ENCODE measurements at places on chromosomes 7 and 10.
A peak's percentile ranks its signal among the peaks of the same experiment; 100 is the strongest.

GRCh38 chr10:93272884-93273675 is 199.4 kb downstream of the CYP26A1 start:
- no peak for DNase-seq

GRCh38 chr7:10101351-10101750 is 872.3 kb upstream of the PHF14 start:
- no peak for DNase-seq

DNA sequence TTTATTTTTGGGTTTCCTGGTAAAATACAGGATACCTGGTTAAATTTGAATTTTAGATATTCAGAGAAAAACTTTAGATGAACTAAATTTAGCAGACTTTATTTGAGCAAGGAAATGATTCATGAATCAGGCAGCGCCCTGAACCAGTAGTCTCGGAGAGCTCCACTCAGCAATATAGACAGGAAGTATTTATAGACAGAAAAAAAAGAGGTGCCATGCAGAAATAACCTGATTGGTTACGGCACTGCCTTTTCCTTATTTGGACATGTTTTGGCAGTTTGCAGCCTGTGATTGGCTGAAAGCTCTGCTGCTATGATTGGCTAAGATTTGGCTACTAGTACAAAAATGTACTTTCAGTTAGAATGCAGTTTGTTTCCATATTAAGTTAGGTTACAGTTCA is 198.3 kb upstream of the DKK1 start:
- no peak for DNase-seq

- DNase-seq = no peak
Observed at GRCh38 chr10:96124230-96125141, 5.6 kb upstream of the ZNF518A start.

DNA sequence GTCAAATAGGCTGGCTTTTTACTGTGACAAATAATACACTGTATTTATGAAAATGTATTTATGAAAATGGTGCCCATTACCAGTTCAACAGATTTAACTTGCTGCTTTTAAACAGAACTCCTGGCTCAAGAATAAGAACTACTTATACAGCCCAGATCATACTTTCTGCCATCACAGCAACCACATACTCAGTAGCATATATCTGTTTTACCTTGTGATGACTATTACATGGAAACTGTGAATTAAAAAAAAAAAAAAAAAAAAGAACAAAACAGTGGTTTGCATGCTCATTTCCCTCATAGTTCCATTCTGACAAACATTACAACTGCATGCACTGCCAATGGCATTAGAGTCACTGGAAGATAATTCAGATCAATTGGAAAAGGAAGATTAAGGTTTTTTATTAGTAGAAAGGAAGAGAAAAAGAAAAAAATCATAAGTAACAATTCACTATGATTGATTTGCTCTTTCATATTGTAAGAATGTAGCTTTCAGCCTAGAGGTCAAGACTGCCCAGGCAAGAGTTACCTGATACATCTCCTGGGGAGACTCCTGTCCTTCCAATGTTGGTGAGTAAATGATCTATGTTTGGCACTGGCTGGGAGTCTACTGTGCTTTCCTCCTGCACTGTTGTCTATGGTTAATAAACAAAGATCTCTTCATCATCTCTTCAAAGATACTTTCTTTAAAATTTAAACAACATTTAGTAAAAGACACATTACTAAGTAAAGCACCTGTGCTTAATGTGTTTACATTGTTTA is 132.8 kb downstream of the ARHGAP21 start:
- DNase-seq = no peak

DNA sequence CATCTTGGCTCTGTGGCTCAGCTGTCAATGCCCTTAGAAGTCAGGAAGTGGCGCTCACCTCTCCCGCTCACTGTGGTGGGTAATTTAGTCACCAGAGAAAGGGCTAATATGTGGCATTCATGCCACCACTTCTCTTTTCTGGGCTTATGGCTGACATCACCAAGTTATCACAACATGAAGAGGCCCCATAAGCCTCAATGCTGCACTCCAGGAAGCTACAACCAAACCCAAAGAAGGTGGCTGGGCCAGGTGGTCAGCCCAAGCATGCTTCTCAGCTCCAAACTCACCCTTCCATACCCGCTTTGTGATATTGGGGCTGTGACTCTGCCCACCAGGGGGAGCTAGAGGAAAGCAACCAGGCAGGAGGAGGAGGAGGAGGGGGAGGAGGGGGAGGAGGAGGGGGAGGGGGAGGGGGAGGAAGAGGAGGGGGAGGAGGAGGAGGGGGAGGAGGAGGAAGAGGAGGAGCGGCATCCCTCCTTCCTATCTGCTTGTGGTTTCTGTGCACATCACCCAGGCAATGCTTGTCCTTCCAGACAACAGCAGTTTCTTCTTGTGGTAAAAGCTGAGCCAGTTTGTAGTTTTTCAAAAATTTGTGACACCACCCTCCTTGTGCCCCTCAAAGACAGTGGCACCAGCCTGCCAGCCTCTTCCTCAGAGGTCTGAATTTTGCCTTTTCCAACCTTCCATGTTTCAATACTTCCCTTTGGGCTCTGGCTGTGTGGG is 42.1 kb downstream of the CYP26A1 start:
- DNase-seq = no peak

DNA sequence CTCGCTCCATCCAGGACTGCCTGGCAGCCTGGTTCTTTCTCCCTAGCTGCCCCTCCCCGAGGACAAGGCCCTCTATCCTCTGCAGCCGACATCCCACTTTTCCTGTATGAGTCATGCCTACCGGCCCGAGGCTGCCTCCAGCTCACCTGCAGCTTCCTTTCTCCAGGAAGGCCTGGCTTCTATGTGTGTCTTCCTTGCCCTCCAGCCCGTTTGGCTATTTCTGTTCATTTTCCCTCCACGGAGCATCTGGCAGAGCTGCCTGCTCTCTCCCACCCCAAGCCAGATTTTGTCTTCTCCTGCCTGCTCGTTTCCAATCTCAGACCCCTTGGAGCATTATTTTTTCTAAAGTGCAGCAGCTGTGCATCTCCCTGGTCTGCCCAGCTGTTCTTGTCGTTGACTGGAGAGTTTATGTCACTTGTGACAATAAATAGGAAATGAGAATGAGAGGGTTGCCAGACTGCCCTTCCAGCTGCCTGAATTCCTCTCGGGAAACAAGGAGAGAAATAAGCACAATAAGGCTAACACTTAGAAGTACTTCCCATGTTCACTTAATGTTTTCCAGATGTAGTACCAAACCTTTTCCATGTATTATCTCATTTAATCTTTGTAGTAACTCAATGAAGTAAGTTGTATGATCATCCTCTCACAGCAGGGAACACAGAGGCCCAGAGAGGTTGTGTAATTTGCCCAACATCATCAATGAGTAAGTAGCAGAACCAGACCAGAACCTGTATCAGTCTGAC is 19.7 kb downstream of the UBTD1 start:
- no peak for DNase-seq

DNA sequence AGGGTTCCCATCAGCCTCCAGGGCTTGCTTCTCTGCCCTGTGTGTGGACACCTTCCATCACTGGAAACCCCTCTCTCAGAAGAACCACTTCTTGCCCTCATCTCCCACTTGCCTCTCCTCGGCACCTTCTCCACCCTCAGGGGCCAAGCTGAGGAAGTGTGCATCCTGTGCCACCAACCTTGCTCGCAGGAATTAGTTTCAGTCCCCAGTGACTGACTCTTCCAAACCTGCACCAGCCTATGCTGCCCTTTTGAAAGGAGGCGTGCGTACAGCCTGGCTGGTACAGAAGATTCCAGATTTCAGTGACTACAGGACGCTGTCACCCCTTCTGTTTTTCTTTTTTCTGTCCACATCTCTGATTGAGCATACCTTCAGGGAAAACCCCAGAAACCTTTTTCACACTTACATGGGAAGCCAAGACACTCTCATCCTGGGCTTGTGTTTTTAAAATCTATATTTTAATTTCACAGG is 67.1 kb downstream of the IKZF1 start:
- no peak for DNase-seq

DNA sequence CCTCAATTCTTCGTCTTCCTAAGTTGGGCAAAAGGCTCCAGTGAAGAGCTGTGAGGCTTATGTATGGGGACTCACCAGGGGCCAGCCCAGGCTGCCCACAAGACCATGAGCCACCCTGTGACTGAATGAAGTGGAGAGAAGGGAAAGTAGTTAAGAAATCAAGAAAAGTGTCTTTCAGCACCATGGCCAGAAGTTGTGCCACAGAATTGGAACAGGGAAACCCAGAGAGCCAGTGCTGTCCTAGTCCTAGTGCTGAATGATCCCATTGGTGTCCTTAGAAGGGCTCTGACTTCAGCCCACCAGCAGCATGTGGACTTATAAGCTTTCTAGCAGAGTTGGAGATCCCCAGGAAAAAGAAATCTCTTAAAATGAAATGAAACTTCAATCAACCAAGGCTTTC is 37.0 kb upstream of the CCSER2 start:
- no peak for DNase-seq

- no peak for DNase-seq
Observed at GRCh38 chr7:131111081-131111576, 216.5 kb upstream of the MKLN1 start.

GRCh38 chr10:110698340-110698739 is 54.2 kb downstream of the RBM20 start:
- DNase-seq = no peak

- no peak for DNase-seq
Observed at GRCh38 chr10:102230861-102231356, 4.8 kb downstream of the ELOVL3 start.

GRCh38 chr7:158830211-158830723 is 958 bp upstream of the ESYT2 start:
- DNase-seq = no peak

- DNase-seq = no peak
Observed at GRCh38 chr10:63115732-63116383, 17.3 kb upstream of the NRBF2 start.

- no peak for DNase-seq
Observed at GRCh38 chr7:157615101-157615817, 278.5 kb downstream of the DNAJB6 start.

DNA sequence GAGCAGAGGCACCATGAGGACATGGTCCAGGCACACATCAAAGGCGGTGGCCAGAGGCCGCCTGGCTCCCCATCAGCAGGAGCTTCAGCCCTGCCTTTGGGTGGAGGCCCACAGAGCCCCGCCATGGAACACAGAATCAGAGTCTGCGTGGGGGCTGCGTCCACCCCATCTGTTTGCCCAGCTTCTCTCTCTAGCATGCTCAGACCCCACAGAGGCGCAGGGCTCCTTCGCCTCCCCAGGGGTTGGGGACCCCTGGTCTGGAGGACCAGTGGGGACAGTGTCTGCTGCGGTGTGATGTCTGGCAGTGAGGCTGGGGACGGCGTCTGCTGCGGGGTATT is 321.9 kb downstream of the PTPRN2 start:
- DNase-seq = no peak

DNA sequence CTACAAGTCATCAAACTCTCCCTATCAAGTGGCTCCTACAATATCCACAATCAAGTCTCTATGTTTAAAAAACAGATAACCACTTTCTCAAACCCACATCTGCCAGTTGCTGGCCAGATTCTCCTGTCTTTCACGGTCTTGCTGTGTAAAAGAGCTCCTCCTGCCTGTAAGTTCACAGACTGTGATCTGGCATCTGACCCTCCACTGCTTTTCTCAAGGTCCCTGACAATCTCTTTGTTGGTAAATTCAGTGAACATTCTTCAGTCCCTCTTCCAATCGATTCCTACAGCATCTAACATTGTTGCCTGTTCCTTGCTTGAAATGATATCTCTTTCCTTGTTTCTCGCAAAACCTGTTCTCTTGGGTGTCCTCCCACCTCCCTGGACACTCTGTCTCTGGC is 18.5 kb upstream of the LMOD2 start:
- no peak for DNase-seq

GRCh38 chr10:89266721-89267453 is 15.3 kb upstream of the LIPA start:
- DNase-seq = no peak

DNA sequence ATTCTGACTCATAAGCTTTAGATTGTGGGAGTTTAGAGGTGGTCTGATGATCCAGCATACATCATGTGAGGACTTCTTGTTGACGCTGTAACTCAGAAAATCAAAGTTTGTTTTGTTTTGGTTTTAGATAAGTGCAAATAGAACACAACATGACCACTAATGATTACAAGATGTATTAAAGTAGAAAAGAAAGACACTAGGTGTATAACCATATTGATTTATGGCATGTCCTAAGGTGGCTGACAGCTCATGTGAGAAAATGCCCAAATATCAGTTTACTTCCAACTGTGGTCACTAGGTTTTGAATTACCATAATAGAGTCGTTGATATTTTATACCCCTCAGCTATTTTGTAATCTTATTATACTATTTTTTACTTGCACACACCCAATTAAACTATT is 1131.4 kb upstream of the PHF14 start:
- DNase-seq = no peak

- peak; percentile 98 for DNase-seq
Observed at GRCh38 chr10:4241724-4242345, 456.8 kb upstream of the KLF6 start.

DNA sequence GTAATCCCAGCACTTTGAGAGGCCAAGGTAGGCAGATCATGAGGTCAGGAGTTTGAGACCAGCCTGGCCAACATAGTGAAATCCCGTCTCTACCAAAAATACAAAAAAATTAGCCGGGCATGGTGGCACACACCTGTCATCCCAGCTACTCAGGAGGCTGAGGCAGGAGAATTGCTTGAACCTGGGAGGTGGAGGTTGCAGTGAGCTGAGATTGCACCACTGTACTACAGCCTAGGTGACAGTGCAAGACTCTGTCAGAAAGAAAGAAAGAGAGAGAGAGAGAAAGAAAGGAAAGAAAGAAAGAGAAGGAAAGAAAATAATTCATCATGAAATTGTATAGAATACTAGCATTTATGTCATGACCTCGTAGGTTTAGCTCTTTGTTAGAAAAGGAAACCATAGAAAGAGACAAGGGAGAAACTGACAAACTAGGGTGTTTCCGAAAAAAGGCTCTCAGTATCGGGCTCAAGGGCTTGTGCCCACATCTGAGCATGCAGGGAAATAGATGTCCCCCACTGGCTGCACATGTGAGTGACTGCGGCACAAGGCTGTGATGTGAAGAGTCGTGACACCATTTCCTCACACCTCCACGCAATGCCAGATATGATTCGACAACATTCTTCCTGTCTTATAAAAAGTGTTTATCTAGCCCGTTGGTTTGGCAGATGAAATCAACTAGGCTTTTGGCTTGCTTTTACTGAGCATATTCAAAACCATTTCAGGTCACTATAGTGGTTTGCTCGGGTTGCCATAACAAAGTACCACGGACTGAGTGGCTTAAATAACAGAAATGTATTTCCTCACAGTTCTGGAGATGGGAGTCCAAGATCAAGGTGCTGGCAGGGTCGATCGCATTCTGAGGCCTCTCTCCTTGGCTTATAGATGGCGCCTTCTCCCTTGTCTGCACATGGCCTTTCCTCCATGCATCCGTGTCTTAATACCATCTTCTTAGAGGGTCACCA is 2.0 kb downstream of the SRGN start:
- no peak for DNase-seq

- no peak for DNase-seq
Observed at GRCh38 chr10:19046679-19047078, 1.9 kb upstream of the MALRD1 start.

- DNase-seq = no peak
Observed at GRCh38 chr7:13117103-13117502, 429.7 kb downstream of the ARL4A start.

DNA sequence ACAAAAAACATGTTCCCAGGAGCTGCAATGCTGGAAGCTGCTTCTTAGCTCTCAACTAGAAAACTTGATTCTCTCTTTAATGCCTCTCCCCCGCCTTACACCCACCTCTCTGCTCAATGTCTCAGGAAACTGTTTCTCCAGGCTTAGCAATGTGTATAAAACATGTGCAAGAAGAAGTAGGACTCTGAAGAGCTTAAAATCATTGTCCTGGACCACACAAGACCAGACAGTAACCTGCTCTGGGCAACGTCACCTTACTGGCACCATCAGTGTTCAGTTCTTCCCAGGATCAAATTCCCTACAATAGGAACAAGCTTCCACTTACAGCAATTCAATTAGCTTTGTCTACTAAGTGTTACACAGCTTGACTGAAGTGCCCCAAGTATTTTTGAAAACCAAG is 104.9 kb downstream of the RAPGEF5 start:
- no peak for DNase-seq

All from AG04450 (cell line).